Kidney glomerular epithelial cell (primary cell): ENCODE measurements at places on chromosomes 3 and 15.
A peak's percentile ranks its signal among the peaks of the same experiment; 100 is the strongest.

- no peak for DNase-seq
Observed at GRCh38 chr15:71611553-71612396, 198.6 kb upstream of the NR2E3 start.

- no peak for DNase-seq
Observed at GRCh38 chr3:107910713-107911259, 180.0 kb downstream of the CD47 start.

- DNase-seq, result no peak
Observed at GRCh38 chr3:10272977-10273376, 19.8 kb downstream of the GHRL start.

DNA sequence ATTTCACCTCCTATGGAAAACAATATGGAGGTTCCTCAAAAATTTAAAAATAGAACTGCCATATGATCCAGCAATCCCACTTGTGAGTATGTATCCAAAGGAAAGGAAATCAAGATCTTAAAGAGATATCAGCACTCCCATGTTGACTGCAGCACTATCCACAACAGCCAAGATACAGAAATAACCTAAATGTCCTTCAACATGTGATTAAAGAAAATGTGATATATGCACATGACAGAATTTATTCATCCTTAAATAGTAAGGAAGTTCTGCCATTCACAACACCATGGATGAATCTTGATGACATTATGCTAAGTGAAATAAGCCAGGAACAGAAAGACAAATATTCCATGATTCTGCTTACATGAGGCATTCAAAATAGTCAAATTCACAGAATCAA, 303.6 kb upstream of the LRRN1 start:
- DNase-seq, result no peak

- DNase-seq, result no peak
Observed at GRCh38 chr3:106119614-106120082, 250.8 kb upstream of the CBLB start.

- no peak for DNase-seq
Observed at GRCh38 chr3:27888562-27888961, 166.4 kb upstream of the EOMES start.

DNA sequence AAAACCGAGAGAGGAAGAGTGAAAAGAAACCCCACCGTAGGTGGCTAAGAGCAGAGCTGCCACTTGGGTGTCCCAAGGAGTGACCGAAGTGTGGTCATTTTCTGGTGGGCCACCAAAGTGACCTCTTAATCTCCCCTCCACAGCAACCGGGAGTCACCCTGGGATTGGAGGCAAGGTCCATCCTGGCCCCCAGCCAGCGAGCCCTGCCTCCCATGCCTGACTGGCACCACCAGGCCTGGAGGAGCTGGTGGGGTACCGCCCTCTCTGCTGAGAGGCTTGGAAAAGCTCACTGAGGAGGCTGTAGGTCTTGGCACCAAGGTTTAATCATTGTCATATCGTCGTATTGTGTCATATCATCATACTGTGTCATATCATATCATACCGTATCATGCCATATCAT, 74.0 kb upstream of the TRPM1 start:
- DNase-seq, result no peak

GRCh38 chr15:79431636-79432344, at the start of gene MINAR1:
Gene MINAR1, plus strand, starts transcription at chr15:79432336. Its CDS starts 23,812 bp downstream, at chr15:79456148.
- DNase-seq, result no peak

DNA sequence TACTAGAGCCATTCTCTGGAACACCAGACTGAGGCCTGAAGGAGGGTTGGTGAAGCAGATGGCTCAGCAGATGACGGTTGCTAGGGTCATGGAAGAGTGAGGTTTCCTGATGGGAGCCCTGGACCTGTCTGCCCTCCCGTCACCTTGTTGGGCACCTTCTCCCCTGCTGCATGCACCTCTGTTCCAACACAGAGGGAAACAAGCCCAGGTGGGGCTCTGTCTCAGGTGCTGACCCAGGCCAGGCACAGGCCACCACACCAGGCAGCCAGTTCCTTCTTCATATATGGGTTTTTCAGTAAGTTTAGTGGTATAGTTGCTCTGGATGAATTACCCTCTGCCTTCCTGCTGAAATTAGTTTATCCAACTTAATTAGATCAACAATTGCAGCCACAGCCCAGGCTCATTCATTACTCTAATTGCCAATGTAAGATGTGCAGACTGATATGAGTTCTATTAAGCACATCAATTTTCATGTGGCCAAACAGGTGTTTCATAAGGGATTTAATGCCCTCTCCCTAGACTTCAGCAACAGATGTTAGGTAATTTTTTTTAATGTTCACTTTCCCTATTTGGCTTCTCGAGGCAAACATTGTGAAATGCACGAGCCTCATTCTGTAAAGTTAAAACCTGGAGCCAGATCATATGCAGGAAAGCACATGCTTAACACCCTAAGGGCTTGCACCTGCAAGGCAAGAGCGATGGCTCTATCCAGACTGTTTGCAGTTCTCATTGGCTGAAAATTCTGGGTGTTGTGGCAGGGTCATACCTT, 174.8 kb downstream of the CHDH start:
- DNase-seq, result no peak

GRCh38 chr15:64515196-64515595, 54.8 kb downstream of the ZNF609 start:
- DNase-seq, result no peak

GRCh38 chr15:41809526-41810220, 18.2 kb upstream of the JMJD7 start:
- DNase-seq, result no peak

- DNase-seq, result no peak
Observed at GRCh38 chr15:39434751-39435238, 146.1 kb upstream of the THBS1 start.

GRCh38 chr15:72787526-72787925, 4.0 kb upstream of the ADPGK start:
- DNase-seq, result no peak

DNA sequence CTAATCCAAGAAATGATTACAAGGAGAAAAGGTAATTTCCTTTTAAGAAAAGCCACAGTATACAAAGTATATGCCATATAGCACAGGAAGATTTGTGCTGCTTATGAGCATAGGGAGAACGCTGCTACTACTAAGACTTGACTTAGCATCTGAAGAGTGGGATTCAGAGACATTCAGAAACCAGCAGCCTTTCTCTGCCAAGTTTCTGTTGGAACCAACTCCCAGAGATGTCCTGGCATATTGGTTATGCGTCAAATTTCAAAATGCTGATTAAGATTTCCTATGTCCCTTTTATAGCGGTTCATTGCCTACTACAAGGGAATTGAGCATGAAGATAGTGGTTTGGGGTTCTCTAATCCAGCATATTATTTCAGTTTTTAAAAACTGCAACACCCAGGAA, 4.9 kb downstream of the NR2E3 start:
- DNase-seq, result no peak

GRCh38 chr3:65713016-65713415, 325.7 kb downstream of the MAGI1 start:
- peak; percentile 36 for DNase-seq

GRCh38 chr15:78879517-78880241, 7.0 kb downstream of the MORF4L1 start:
- DNase-seq, result no peak

DNA sequence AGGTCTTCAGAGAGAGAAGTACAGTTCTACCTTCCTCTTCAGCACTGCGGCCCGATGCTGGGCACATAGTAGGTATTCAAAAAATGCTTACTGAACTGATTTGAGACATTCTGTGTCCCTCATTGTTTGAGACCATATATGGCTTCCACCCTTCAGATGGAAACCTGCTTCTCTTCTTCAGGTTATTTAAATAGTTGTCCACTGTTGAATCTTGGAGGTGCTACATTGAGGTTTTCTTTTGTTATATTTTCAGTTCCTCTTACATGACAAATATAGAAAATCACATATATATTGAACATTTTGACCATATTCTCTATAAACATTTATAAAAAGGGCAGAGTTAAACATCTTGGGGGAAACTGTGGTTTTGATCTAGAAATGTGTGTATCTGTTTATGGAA, 200.2 kb upstream of the LRRC3B start:
- DNase-seq, result no peak

GRCh38 chr15:63363292-63363691, 18.4 kb downstream of the CA12 start:
- DNase-seq, result no peak

GRCh38 chr3:49422379-49423248, at the start of gene AMT:
Gene AMT, minus strand, starts transcription at chr3:49422473. Its CDS starts 23 bp downstream, at chr3:49422450.
- no peak for DNase-seq

- DNase-seq, result no peak
Observed at GRCh38 chr3:44236485-44236908, 5.2 kb upstream of the TOPAZ1 start.

GRCh38 chr15:100726070-100726420, 123.7 kb downstream of the ASB7 start:
- DNase-seq, result no peak

DNA sequence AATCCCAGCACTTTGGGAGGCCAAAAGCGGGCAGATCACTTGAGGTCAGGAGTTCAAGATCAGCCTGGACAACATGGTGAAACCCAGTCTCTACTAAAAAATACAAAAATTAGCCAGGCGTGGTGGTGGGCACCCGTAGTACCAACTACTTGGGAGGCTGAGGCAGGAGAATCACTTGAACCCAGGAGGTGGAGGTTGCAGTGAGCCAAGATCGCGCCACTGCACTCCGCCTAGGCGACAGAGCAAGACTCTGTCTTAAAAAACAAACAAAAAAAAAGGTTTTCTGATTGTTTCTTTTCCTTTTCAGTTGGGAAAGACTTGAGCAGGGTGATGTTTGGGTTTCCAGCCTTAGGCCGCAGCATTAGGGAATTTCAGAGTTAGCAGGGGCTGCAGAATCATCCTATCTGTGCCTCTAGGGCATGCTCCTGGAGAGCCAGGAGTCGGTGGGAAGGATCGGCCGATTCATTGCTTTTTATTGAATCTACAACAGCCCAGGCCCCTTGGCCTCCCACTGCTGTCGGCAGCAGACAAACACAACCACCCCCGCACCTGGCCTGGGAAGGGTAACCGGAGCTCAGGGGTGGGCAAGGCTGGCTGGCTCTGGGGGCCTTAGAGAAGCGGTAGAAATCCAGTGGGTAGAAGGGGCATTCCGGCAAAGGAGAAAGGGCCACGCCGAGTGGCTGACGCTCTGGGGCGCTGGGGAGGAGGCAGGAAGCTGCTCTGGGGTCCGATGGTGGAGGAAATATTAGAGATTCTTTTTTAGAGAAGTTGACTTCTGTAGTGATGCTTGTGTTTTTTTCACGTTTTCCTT, 6.3 kb downstream of the CHAC1 start:
- no peak for DNase-seq

DNA sequence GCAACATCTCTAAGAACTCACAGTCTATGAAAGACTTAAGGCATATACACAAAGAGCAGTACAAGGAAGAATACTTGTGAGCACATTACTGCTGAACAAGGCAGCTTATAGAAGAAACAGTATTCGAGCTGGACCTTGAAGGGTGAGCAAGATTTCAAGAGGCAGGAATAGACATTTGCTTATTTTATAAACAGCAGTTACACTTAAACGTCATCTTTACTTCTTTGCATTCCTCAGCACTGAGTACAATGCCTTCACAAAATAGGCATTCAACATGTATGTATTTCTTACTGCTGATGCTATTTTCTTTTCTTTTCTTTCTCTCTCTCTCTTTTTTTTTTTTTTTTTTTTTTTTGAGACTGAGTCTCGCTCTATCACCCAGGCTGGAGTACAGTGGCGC, 205.8 kb downstream of the ZIC4 start:
- DNase-seq, result no peak

GRCh38 chr15:70480196-70480856, 283.0 kb downstream of the UACA start:
- DNase-seq, result no peak

DNA sequence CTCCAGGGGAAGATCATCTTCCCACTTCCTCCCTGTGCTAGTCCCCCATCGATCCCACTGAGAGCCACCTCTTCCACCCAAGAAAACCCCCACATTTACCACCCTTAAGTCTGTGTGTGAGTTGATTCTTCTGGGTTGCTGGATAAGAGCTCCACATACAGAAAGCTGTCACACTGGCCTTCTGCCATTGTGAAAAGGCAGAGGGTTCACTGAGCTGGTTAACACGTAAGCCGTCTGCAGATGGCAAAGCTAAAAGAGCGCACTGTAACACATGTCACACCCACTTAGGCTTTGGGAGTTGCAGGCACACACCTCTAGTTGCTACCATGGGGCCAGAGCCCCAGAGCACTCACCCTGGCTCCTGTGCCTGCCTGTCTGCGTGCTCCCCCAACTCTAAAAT, 309.8 kb upstream of the LRRC3B start:
- DNase-seq, result no peak

- peak; percentile 56 for DNase-seq
Observed at GRCh38 chr3:48157202-48157840, 30.9 kb downstream of the CDC25A start.

DNA sequence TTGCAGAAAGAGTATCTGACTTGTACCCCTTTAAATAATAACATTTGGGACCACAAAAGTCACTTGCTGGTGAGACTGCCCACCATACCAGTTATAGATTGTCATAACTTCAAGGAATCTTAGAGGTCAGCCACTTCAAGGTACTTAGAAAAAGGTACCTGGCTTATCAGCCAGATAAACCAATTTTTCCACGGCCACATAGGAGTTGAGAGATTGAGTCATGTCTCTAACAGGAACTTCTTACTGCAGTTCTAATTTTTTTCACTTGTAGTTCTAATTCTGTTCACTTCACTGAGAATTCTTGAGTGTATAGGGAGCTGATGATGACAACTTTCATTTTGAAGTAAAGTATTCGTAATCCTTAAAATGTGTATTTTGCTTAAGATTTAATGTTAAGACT, 317.1 kb upstream of the CBLB start:
- no peak for DNase-seq

GRCh38 chr3:71800023-71800422, 15.1 kb upstream of the PROK2 start:
- no peak for DNase-seq
